ENCODE measurements at places on chromosomes 2 and 18. TPM values are rescaled to one million over a fixed set of nuclear protein-coding genes. Genes with fewer than 3 reads are reported as not detected.

The ACTR3 gene
- 151 TPM for total RNA-seq

The CD8A gene
- 5.3 TPM for total RNA-seq

The SLC9A4 gene
- total RNA-seq: not detected

The C1QL2 gene
- total RNA-seq: not detected

The CACNB4 gene
- total RNA-seq: 9.0 TPM

The CCT7 gene
- total RNA-seq: 135 TPM

The ACADL gene
- 41.8 TPM for total RNA-seq

Data from upper lobe of left lung (tissue), 6 donors.